Muscle of arm (tissue), 14 donors: ENCODE measurements at places on chromosomes 7 and 10. TPM values are rescaled to one million over a fixed set of nuclear protein-coding genes. Genes with fewer than 3 reads are reported as not detected.

DNA sequence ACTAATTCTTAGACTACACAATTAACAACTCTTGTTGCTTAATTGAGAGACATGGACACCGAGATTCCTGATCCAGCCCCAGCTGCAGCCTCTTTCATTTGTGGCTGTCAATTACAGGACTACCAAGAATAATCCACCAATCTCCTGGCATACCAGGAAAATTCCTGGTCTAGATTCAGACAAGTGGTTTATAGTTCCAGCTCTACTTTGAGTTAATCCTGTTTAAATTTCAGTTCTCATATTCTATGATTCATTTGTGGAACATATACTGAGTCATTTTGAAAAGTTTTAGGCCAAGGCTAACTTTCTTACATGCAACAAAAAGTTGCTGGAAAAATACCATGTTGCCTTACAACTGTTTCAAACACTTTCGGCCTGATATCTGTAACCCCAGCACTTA is 253.5 kb downstream of the MAGI2 start:
- no peak for DNase-seq

- no peak for DNase-seq
Measured at GRCh38 chr7:86773309-86773708, 129.6 kb downstream of the GRM3 start.

Gene OPALIN
- polyA plus RNA-seq: not detected

GRCh38 chr7:70590126-70590854 is 541.7 kb upstream of the GALNT17 start:
- DNase-seq: no peak

Gene RSPH10B
- polyA plus RNA-seq: 0.38 TPM

Gene ADRB1
- polyA plus RNA-seq: 0.24 TPM

Gene GPC2
- 5.5 TPM for polyA plus RNA-seq

Gene KEL
- 0.54 TPM for polyA plus RNA-seq

- DNase-seq: no peak
Measured at GRCh38 chr10:88756660-88757059, 3.2 kb upstream of the LIPN start.

- no peak for DNase-seq
Measured at GRCh38 chr7:8585591-8585990, 152.2 kb downstream of the NXPH1 start.

DNA sequence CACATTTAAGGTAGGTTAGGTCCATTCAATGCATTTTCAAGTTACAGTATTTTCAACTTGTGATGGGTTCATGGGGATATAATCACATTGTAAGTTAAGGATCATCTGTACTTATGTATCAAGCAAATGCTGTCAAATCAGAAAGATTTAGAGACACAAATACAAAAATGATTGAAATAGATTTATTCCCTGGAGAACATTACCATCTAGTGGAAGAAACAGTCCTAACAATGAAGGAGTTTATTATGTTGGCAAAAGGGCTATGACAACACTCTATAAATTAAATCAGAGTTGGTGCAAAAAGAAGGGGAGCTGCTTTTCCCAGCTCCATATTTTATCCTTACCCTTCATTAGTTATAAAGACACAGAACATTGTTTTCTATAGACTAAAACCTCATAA is 69.0 kb downstream of the PRSS58 start:
- no peak for DNase-seq

Gene OR2A5
- polyA plus RNA-seq: not detected

GRCh38 chr10:103184615-103185014 is 8.5 kb downstream of the NT5C2 start:
- no peak for DNase-seq

DNA sequence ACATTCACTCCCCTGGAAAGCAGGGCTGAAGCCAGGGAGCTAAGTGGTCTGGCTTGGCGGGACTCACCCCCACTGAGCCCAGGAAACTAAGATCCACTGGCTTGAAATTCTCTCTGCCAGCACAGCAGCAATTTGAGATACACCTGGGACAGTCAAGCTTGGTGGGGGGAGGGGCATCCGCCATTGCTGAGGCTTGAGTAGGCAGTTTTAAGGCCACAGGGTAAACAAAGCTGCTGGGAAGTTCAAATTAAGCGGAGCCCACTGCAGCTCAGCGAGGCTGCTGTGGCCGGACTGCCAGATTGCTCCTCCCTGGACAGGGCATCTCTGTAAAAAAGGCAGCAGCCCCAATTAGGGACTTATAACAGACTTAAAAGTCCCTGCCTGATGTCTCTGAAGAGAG is 108.2 kb upstream of the FAM13C start:
- DNase-seq: no peak

Gene HSPA12A
- 14.6 TPM for polyA plus RNA-seq

Gene ZCCHC24
- polyA plus RNA-seq: 48.3 TPM

DNA sequence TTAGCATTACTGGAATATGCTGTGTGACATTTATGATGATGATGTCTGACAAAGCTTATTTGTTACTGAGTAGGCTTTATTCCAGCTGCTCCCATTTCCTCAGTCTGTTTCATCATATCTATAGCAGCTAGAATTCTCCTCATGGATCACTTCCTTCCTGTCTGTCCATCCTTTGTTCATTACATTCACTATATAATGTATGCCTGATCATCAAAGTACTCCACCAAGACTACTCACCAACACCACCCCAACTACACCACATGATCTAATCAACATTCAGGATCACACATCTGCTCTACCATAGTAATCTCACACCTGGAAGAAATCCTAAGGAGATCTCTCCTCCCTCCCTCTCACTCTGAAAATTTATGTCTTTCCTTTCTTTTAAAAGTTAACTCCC is 61.3 kb downstream of the APBB1IP start:
- no peak for DNase-seq

Gene CDHR1
- not detected for polyA plus RNA-seq

- no peak for DNase-seq
Measured at GRCh38 chr10:1244493-1244892, 188.3 kb downstream of the WDR37 start.
